ENCODE measurements at places on chromosomes 7 and 10.

DNA sequence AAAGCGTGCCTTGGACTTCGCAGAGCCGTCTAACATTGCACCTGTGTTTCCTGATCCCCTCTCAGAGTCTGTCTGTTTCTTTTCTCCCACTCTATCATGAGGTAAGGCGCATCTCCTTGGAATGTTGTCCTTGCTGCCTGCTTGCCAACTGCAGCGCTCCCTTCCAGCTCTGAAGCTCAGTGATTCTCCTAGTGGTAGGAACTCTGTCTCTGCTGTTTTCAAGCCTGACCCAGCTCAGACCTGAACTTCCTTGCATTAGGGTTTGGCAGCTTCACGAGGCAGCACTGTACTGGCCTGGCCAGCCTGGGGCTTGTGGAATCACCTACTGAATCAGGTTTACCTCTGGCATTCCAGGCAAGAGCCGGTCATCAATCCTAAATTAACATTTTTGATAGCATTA, 123.9 kb downstream of the CREB5 start:
- H3K27me3 ChIP-seq, result no peaks in the 10 kb centered on the region
- no peak overlapping the region for H3K4me3 ChIP-seq
- H3K4me1 ChIP-seq, result peaks cover 34% of the 10 kb centered on the region
- no peaks in the 10 kb centered on the region for H3K36me3 ChIP-seq
- H3K27ac ChIP-seq, result no peak overlapping the region
- no peak for DNase-seq

- H3K36me3 ChIP-seq, result no peaks in the 10 kb centered on the region
- no peaks in the 10 kb centered on the region for H3K4me1 ChIP-seq
- DNase-seq, result no peak
- H3K4me3 ChIP-seq, result no peak overlapping the region
- no peak overlapping the region for H3K27ac ChIP-seq
Measured at GRCh38 chr7:1081931-1082401, 5.9 kb upstream of the GPER1 start.

GRCh38 chr10:18334116-18334867, 194.1 kb downstream of the CACNB2 start:
- no peak overlapping the region for H3K4me3 ChIP-seq
- no peak for DNase-seq
- no peaks in the 10 kb centered on the region for H3K27me3 ChIP-seq
- H3K4me1 ChIP-seq, result no peaks in the 10 kb centered on the region
- H3K27ac ChIP-seq, result no peak overlapping the region

DNA sequence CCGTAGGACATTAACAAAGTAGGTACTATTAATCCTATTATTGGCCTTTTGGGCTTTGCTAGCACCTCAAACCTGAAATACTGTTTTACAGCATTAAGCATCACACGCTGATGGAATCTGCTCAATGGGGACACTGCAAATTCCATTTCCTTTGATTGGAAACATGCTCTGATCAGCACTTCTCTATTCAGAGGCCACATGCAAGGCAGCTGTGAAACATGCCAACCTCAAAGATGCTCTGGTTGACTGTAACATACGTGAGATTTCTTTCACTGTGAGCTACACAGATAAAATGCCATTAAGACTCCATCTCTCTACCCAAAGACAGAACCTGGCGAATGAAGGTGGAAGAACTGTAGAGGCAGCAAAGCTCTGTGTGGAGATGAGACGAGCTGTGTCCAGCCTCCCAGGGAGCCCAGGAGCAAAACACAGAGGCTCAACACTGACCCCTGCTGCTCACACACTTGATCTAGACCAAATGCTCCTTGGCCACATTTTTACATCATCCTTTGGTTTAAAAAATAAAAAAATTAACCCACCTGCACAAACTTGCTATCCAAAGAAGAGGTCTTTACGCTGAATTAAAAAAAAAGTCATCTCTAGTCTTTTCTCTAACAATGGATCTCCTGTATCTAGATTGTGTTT, 8.0 kb downstream of the RSU1 start:
- DNase-seq, result peak; percentile 18
- H3K4me3 ChIP-seq, result no peak overlapping the region
- H3K4me1 ChIP-seq, result no peaks in the 10 kb centered on the region

Data from tibial nerve (tissue), 4 donors.